ENCODE measurements at places on chromosomes 2 and 18.

DNA sequence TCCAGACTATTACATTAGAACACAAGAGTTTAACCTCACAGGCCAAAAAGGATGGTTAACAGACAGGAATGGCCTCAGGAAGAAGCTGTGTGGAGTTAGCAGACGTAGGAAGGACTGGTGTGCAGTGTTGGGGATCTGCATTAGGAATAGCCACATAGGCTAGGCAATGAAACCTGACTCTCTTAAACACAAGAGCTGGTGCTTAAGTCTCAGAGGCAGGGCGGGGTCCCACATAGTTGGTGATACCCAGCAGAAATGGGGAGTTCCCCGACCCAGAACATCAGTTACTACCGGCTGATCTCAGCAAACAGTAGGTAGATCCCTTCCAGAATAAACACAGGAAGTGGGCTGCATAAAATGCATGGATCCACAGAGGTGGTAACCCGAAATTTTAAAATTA lies 64.1 kb downstream of the CCDC93 start:
- DNase-seq = no peak

GRCh38 chr2:62071126-62071598 lies 124.8 kb upstream of the B3GNT2 start:
- DNase-seq = no peak

GRCh38 chr2:219562049-219563020 lies 9.0 kb downstream of the OBSL1 start:
- DNase-seq = no peak

DNA sequence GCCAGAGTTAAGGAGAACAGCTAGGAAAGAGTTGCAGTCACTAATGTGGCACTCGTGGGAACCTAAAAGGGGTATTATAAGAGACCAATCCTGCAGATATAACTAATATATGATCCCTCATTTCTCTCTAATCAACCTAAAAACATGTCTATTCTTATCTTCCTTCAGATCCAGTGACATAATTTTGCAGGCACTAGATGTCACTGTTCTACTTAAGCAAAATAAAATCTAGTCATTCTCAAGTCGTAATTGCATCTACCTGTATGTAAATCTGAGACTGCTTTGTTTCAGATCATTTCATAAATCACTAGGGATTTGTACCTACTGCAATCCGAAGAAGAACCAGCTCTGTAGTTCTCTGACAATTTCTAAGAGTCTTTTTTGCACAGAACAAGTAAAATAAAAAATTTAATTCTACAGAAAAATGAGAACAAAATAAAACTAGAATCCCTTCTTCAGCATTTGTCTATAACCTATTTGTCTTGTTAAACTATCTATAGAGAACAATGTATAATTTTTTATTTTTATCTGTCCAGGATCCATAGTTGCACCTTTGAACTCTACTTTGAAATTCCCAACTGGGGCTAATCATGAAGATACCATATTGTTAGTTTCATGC lies 56.5 kb upstream of the ERBB4 start:
- peak; percentile 22 for DNase-seq

- DNase-seq = no peak
These were observed 87.3 kb downstream of the COLEC12 start for GRCh38 chr18:413233-413632.

DNA sequence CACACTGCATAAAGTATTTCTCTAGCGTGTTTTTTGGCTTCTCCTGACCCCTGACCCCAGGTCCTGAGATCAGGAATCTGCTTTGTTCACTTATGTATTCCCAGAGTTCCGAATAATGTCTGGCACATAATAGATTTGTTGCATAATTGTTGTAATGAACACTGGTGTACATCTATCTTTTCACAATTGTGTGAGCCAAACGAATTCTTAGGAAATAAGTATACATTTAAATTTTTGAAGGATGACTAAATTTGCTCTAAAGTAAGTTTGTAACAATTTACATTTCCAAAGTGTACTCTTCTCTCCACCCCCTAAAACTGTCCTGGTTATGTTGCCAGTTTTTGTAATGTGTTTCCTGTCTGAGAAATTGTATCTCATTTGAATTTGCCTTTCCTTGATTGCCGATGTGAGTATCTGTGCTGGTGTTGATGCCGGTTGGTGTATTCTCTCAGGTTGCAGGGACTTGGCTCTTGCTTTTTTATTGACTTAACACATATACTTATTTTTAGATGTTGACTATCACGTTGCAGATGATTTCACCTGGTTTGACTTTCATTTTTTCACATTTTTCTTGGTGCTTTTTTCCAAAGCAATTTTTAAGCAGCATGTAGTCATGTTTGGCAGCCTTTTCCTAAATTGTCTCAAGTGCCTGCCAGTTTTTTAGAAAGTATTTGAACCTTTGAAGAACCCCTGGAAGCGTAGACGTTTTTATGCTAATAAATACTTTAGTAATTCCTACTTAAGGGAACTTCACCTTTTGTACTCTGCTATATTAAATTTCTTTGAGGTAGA lies 16.1 kb upstream of the FARP2 start:
- no peak for DNase-seq

- no peak for DNase-seq
These were observed 18.2 kb upstream of the HES6 start for GRCh38 chr2:238257786-238258700.

DNA sequence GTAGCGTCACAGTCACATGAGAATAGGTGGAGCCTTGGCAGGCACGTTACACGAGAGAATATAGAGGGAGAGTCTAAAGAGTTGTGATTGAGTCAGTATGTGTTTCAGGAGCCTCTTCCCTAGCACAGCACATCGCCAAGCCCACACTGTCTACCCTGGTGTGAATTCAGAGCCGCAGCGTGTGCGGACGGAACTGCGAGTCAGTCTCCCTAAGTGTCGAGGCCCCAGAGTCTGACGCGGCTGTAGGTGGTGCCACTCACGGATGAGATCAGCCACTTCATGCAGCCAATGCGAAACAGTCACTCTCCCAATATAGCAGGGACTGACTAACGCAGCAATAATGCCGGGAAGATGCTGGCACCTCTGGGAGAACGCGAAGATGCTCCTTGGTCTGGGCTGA lies 587.3 kb upstream of the ID2 start:
- no peak for DNase-seq

Measured in epithelial cell of proximal tubule (primary cell).